ENCODE measurements at places on chromosomes 2 and 18. TPM values are rescaled to one million over a fixed set of nuclear protein-coding genes. Genes with fewer than 3 reads are reported as not detected.

The DLX1 gene
- total RNA-seq, result 6.7 TPM

DNA sequence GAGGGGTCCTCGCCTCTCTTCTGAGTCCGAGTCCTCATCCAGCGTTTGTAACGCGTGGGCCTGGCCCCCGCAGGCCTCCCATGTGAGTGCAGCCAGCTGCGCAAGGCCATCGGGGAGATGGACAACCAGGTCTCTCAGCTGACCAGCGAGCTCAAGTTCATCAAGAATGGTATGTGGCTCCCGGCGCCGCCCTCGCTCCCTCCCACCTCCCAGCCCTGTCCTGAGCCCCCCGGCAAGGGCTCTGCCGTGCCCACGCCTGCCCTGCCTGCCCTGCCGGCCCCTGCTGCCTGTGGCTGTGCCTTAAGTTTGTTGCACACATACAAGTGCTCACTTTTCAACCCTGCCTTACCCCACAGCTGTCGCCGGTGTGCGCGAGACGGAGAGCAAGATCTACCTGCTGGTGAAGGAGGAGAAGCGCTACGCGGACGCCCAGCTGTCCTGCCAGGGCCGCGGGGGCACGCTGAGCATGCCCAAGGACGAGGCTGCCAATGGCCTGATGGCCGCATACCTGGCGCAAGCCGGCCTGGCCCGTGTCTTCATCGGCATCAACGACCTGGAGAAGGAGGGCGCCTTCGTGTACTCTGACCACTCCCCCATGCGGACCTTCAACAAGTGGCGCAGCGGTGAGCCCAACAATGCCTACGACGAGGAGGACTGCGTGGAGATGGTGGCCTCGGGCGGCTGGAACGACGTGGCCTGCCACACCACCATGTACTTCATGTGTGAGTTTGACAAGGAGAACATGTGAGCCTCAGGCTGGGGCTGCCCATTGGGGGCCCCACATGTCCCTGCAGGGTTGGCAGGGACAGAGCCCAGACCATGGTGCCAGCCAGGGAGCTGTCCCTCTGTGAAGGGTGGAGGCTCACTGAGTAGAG, 14.4 kb upstream of the ALLC start:
- H3K27me3 ChIP-seq, result peaks cover 6% of the 10 kb centered on the region
- no peaks in the 10 kb centered on the region for H3K4me1 ChIP-seq
- no peak overlapping the region for H3K27ac ChIP-seq
- H3K4me3 ChIP-seq, result no peak overlapping the region

DNA sequence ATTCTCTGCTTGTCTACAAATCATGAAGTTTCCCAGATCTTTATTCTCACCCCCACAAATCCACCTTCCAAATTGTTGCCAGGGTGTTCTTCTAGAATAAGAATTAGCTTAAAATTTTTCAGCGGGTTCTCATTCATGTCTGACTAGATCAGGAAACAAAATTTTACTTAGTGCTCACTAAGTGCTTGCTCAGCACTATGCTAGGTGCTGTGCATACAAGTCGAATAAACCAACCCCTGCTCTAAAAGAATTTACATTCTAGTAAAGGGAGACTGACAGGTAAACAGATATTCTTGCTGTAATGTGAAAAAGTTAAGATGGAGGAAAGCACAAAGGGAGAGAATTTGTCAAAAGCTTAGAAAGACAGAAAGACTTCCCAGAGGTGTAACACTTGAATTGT, 2.4 kb upstream of the FSIP2 start:
- no peaks in the 10 kb centered on the region for H3K36me3 ChIP-seq
- peaks cover 10% of the 10 kb centered on the region for H3K4me1 ChIP-seq
- no peak for DNase-seq
- H3K27ac ChIP-seq, result no peak overlapping the region

DNA sequence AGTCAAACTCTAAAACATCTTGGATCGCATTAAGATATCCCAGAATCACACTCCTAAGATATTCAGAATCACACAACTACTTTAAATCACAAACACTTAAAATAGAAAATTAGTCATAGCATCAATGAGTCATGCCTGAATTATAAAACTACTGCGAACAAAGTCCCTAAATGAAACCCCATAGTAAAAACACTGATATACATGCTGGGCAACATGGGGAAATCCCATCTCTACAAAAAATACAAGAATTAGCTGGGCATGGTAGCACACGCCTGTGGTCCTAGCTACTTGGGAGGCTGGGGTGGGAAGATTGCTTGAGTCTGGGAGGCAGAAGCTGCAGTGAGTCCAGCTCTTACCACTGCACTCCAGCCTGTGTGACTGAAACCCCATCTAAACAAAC, 101.7 kb downstream of the COBLL1 start:
- peaks cover 2% of the 10 kb centered on the region for H3K36me3 ChIP-seq
- H3K4me3 ChIP-seq, result no peak overlapping the region
- DNase-seq, result no peak
- peaks cover 63% of the 10 kb centered on the region for H3K4me1 ChIP-seq

DNA sequence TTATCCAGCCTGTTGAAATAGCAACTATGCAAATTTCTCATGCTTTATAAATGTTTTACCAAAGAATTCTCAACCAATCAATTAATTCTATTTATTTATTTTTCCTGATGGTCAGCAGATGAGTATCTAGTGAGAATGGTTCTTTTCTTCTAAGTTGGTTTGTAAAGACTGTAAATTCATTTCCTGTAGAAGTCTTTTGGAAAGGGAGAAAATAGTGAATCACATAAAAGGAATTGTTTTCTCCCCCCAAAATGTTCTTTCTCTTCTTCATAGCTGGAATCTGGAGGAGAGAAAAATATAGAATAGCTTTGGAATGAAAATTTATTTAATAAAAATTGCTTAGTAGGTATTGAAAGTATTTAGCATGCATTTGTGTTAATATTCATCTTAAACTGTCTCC, 836.1 kb upstream of the ZEB2 start:
- no peak overlapping the region for H3K4me3 ChIP-seq
- H3K27ac ChIP-seq, result no peak overlapping the region
- no peaks in the 10 kb centered on the region for H3K36me3 ChIP-seq
- no peak for DNase-seq
- peaks cover 9% of the 10 kb centered on the region for H3K4me1 ChIP-seq
- H3K27me3 ChIP-seq, result no peaks in the 10 kb centered on the region

GRCh38 chr2:11582862-11583752, 49.3 kb downstream of the GREB1 start:
- DNase-seq, result no peak
- no peaks in the 10 kb centered on the region for H3K36me3 ChIP-seq
- no peak overlapping the region for H3K27ac ChIP-seq
- H3K4me3 ChIP-seq, result no peak overlapping the region
- H3K4me1 ChIP-seq, result peaks cover 17% of the 10 kb centered on the region
- peaks cover 6% of the 10 kb centered on the region for H3K27me3 ChIP-seq

DNA sequence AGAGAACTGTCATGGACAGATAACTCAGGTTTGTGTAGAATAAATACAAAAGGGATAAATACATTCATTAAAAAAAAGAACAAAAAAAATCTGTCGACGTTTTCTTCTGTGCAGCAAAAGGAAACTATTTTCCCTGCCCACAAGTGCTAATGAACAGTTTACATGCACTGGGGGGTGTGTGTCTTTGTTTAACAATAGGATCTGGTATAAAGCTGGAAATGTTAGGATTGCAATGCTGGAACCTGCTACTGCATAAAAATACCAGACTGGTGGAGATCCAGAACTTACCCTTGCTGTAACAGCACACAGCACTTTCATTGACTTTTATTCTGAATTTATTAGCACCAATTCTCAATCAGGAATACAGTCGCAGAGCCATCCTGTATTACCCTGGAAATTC, 84.6 kb upstream of the THOC1 start:
- no peak for DNase-seq
- H3K27ac ChIP-seq, result no peak overlapping the region
- no peaks in the 10 kb centered on the region for H3K36me3 ChIP-seq
- no peaks in the 10 kb centered on the region for H3K27me3 ChIP-seq
- H3K4me3 ChIP-seq, result no peak overlapping the region

DNA sequence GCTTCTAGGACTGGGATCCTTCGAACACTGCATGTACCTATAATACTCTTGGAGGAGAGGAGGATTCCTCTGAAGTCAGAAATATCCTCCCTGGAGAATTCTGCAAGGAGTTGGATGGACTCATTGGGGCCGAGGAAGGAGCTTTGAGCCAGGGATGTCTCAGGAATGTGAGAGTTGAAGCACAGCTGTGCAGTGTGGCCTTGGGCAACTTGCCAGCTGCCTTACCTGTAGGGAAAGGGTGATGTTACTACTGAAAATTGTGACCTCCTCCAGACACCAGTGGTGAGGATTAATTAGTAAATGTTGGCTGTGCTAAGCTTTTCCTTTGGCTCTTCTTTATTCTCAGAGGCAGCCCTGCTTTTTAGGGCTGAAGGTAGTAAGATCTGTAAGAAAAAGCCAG, 41.4 kb downstream of the FMNL2 start:
- no peak overlapping the region for H3K4me3 ChIP-seq
- no peaks in the 10 kb centered on the region for H3K27me3 ChIP-seq
- H3K36me3 ChIP-seq, result no peaks in the 10 kb centered on the region
- no peak overlapping the region for H3K27ac ChIP-seq
- no peak for DNase-seq
- H3K4me1 ChIP-seq, result peaks cover 26% of the 10 kb centered on the region

- DNase-seq, result no peak
- peaks cover 19% of the 10 kb centered on the region for H3K4me1 ChIP-seq
- no peak overlapping the region for H3K4me3 ChIP-seq
- no peak overlapping the region for H3K27ac ChIP-seq
- H3K36me3 ChIP-seq, result peaks cover 2% of the 10 kb centered on the region
These were observed 1.1 kb downstream of the FEV start for GRCh38 chr2:218983934-218984238.

DNA sequence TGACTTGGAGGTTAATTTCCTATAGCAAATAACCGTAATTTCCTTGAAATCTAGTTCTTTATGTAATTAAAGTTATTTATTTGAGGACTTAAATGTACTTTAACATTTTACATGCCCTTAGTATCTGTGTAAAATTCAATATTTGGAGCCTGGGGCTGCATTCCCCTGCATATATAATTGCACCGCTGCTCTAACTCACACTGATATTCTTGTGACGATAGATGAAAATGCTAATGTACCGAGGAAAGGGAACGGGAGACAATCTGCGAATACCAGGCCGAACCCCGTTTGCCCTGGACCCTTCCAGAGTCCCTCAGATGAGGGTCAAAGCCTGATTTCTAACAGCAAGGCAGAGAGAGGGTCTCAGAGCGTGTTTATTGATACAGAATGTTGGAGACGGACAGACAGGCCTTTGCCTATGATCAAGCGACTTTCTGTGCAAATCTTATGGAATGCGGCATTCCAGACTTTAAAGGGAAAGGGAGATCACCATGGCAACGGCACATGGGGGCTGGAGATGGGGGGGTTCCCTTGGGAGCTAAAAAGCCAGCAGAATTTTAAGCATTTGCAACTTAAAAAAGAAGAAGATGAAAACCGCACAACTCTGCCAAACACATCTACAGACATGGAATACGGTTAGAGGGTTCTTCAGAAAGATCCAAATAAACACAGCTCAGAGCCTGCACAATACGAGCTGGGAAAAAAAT, 57.6 kb upstream of the TWIST2 start:
- H3K4me3 ChIP-seq, result peak overlapping the region; percentile 7
- H3K27me3 ChIP-seq, result peaks cover 16% of the 10 kb centered on the region
- DNase-seq, result no peak
- no peaks in the 10 kb centered on the region for H3K36me3 ChIP-seq
- H3K4me1 ChIP-seq, result peaks cover 11% of the 10 kb centered on the region

DNA sequence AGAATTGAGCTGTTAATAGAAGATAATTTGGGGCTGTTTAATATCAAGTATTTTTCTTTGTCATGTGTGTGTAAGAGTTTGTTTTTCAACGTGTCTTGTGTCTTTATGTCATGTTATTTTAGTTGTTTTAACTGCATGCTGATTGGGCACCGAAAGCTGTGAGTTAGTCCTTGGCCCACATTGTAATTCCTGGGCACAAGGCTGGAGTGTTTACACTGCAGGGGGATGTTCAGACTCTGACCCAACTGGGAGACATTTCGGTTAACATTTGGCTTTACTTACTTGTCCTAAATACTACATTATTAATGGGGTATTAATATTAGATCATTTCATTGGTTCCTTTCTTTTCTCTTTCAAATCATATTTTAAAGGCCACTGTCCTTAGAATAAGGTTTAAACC, 381.0 kb downstream of the OSR1 start:
- no peaks in the 10 kb centered on the region for H3K36me3 ChIP-seq
- H3K27me3 ChIP-seq, result no peaks in the 10 kb centered on the region
- DNase-seq, result no peak
- H3K4me1 ChIP-seq, result peaks cover 43% of the 10 kb centered on the region

- DNase-seq, result no peak
- peak overlapping the region; percentile 18 for H3K4me3 ChIP-seq
- H3K27ac ChIP-seq, result peak overlapping the region; percentile 84
- H3K27me3 ChIP-seq, result no peaks in the 10 kb centered on the region
- H3K4me1 ChIP-seq, result peaks cover 21% of the 10 kb centered on the region
These were observed 30.5 kb upstream of the ATP8B1 start for GRCh38 chr18:57833441-57834101.

GRCh38 chr2:233353769-233354499, at the start of gene DGKD:
Gene DGKD (plus strand): TSS chr2:233354494. CDS start chr2:233354519, 25 bp downstream.
- H3K4me1 ChIP-seq, result peaks cover 80% of the 10 kb centered on the region
- peak within 1 kb of the TSS; percentile 83 for H3K27ac ChIP-seq
- DNase-seq, result no peak
- H3K4me3 ChIP-seq, result peak within 1 kb of the TSS; percentile 81

GRCh38 chr2:25960920-25961319, 21.4 kb downstream of the KIF3C start:
- peaks cover 26% of the 10 kb centered on the region for H3K4me1 ChIP-seq
- no peaks in the 10 kb centered on the region for H3K27me3 ChIP-seq
- DNase-seq, result no peak
- H3K27ac ChIP-seq, result no peak overlapping the region
- peaks cover 4% of the 10 kb centered on the region for H3K36me3 ChIP-seq
- no peak overlapping the region for H3K4me3 ChIP-seq

The MARCO gene
- not detected for total RNA-seq

GRCh38 chr18:24659827-24660720, 199.6 kb downstream of the HRH4 start:
- no peak overlapping the region for H3K4me3 ChIP-seq
- no peaks in the 10 kb centered on the region for H3K36me3 ChIP-seq
- peaks cover 18% of the 10 kb centered on the region for H3K27me3 ChIP-seq
- H3K4me1 ChIP-seq, result no peaks in the 10 kb centered on the region
- no peak for DNase-seq

DNA sequence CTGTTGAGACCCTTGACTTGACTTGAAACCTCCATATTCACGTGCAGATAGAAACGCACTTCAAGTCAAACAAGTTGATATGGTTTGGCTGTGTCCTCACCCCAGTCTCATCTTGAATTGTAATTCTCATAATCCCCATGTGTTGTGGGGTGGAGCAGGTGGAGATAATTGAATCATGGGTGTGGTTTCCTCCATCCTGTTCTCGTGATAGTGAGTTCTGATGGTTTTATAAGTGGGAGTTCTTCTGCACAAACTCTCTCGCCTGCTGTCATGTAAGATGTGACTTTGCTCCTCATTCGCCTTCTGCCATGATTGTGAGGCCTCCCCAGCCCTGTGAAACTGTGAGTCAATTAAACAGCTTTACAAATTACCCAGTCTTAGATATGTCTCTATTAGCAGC, 21.4 kb downstream of the SLC3A1 start:
- H3K36me3 ChIP-seq, result no peaks in the 10 kb centered on the region
- no peak overlapping the region for H3K4me3 ChIP-seq
- H3K4me1 ChIP-seq, result peaks cover 25% of the 10 kb centered on the region
- no peak for DNase-seq
- no peaks in the 10 kb centered on the region for H3K27me3 ChIP-seq
- no peak overlapping the region for H3K27ac ChIP-seq

Data from chondrocyte (in vitro differentiated cells).